ENCODE measurements at places on chromosomes 4 and X.

GRCh38 chr4:107837317-107837716 lies 12.6 kb downstream of the SGMS2 start:
- no peak for DNase-seq

- DNase-seq = peak; percentile 33
Observed at GRCh38 chr4:53804719-53805118, 213.4 kb upstream of the LNX1 start.

DNA sequence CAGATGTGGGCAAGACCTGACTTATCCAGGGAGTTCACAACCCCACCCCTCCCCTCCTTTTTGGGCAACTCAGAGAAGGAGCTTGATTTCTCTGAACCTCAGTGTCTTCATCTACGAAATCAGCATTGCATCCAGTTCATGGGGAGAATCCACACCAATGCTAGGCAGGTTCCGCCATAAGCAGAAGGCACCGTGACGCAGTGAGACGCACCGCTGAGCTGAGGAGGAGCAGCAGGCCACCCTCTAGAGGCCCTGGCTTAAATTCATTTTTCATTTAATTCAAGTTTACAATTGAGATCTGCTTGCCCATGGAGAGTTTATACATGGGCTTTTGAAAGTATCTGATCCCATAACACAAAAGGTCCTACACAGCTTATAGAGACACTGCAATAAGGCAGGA lies 55.7 kb downstream of the CPZ start:
- no peak for DNase-seq

DNA sequence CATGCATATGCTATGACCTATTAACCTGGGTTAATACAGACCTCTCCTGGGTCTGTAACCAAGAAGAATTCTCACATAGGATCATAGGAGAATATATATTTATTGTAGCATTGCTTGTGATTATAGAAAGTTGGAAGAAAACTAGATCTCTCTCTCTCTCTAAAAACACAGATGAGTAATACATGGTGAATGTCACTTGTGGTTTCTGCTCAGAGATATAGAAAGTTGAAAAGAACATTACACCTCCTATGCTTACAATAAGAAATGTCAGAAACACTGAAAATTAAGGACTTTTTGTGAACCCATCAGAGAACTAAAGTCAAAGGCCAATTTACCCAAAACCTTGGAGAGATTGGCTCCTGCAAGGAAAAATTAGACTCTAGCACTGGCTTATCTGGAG lies 1389.5 kb downstream of the FAM133A start:
- DNase-seq = no peak

- no peak for DNase-seq
Observed at GRCh38 chr4:5144384-5144783, 93.1 kb downstream of the STK32B start.

GRCh38 chrX:137067147-137067546 lies 33.4 kb upstream of the GPR101 start:
- no peak for DNase-seq

- peak; percentile 6 for DNase-seq
Observed at GRCh38 chrX:20362268-20363267, 95.9 kb upstream of the RPS6KA3 start.

DNA sequence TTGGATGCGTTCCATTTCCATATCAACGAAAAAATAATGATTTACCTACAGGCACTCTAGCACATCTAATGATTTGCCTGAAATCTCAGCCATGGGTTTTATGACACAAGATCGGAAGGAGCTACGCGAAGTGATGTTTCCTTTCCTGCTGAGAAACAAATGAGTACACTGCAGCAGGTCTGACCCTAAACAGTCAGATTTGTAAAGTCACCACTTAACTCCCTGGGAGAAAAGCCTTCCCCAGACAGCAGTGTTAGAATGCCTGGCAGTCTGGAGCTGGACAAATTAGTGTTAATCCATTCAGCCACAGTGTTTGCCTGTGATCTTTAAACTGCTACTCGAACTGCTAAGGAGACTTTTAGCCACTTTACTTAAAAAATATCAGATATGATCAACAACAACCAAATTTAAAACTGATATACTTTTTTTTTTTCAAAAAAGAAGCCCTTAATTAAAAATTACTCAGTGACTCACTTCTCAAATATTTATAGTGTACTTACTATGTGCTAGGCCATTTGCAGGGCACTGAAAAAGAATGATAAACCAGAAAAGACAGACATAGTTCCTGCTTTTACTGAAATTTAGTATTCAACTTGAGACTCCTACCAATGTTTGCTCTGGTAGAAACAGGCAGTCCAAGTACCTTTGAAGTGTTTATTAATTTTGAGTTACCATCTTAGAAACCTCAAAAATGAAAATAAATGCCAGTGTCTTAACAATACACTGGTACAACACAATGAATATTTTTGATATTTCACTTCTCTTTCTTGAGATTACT lies 104.5 kb downstream of the SHISA3 start:
- no peak for DNase-seq

DNA sequence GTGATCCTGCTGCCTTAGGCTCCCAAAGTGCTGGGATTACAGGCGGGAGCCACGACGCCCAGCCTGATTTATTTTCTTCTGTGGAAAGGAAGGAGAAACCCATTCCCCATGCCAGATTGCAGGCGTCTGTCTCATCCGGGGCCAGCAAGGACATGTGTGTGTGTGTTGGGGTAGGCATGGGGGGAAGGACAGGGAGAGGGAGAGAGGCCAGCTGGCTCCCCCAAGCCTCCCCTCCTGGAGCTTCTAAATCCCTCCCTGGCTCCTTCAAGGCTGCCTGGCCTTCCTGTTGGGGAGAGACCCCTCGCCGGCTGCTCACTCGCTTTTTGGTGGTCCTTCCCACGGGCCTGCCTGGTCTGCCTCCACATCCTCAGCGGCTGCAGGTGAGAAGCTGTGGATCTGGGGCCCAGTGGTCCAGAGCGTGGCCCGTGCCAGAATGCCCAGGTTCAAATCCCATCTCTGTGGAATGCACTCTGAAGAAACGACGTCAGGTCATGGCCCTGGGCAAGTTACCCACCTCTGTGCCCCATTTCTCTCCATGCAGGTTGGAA lies 1.3 kb upstream of the PLXNB3 start:
- DNase-seq = no peak

DNA sequence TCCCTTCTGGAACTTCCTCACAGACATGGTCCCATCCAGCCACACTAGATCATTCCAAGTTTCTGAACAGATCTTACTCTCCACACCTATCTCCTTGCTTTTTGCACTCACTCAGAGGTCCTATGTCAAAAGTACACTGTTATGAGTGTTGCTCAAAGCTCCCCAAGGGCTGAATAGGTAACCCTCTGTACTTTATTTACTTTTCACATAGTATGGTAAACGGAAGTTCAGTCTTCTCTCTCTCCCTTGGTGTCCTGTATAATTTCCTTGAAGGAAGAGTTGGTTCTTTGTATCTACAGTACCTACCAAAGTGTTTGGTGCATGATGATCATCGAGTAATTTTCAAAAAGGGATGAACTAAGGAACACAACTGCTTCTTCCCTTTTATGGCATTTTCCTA lies 74.4 kb downstream of the ARHGEF38 start:
- no peak for DNase-seq

DNA sequence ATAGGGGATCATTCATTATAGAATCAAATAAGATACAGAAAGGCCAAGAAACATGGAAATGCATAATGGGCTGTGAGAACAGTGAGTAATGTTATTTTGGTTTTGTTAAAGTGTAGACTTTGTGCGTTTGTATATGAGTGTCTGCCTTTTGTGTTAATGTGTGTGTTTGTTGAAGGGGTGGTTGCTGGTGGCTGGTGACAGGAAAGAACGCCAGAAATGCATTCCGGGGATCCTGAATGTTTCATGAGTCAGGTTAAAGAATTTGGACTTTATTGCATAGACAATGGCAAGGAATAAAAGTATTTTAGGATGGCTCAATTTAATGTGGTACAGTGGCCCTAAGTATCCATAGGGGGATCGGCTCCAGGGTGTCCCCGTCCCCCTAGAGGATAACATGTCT lies 1228.9 kb downstream of the PCDH7 start:
- DNase-seq = no peak

DNA sequence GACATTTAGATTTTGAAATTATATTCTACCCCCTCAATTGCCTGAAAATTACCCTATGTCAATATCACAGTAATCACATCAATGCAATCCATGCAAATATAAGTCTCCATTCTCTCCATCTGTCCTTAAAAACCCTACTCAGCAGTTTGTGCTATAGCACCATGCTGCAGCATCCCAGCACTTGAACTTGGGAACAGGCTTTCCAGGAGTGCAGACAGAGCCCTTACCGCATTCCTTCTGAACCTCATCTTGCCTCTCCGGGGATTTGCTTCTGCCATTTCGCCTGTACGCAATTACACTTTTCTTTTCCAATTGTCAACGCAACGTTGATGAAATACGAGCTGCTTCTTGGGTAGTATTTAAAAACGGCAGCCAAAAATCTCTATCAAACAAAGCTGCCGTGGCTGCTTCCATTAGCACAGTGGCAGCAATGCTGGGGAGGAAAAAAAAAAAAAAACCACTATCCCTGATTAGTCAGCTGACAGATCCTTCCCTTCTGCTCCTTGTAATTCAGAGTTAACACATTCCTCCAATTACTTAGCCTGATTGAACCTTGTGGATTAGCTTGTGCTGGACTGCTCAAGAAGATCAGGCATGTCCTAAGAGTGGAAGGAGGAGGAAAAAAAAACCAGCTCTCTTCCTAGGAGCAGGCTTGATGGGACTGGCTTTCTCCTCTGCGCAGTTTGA lies 65.6 kb downstream of the MCF2 start:
- DNase-seq = peak; percentile 1

GRCh38 chr4:84967243-84967690 lies 777 bp upstream of the WDFY3 start:
- DNase-seq = peak; percentile 11

GRCh38 chrX:31652650-31653049 lies 580.8 kb upstream of the FTHL17 start:
- DNase-seq = no peak

- DNase-seq = no peak
Observed at GRCh38 chr4:184861047-184861446, 35.3 kb upstream of the ACSL1 start.

DNA sequence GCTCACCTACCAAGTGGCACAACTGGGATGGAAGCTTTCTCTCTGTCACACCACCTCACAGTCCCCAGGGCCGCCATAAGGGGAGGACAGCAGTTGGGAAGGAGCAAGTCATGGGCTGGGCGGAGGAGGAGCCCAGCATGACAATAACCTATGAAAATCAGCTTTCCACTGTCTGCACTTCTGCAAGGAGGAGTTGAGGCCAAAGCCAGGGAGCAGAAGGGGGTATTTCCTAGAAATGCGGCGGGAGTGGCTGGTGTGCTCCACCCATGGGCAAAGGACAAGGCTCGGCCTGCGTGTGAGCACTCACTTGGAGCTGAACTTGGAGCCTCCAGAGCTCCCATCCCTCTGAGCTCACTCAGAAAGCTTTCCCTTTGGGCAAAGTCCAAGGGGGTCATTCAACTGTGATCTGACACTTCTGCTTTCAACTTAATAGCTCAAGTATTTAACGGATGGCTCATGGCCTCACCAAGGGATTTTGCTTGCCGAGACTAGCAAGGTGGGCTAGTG lies 18.5 kb downstream of the APLN start:
- DNase-seq = no peak

- no peak for DNase-seq
Observed at GRCh38 chr4:26830033-26830432, 30.6 kb upstream of the STIM2 start.

DNA sequence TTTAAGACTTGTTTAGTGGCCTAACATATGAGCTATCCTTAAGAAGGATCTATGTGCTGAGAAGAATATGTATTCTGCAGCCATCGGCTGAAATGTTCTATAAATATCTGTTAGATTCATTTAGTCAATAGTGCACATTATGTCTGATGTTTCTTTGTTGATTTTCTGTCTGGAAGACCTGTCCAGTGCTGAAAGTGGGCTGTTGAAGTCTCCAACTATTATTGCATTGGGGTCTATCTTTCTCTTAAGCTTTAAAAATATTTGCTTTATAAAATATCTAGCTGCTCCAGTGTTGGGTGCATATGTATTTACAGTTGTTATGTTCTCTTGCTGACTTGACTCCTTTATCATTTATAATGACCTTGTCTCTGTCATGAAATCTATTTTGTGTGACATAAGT lies 9.4 kb upstream of the BLTP1 start:
- DNase-seq = no peak

- peak; percentile 7 for DNase-seq
Observed at GRCh38 chr4:176193938-176194337, 1.4 kb downstream of the SPATA4 start.

- DNase-seq = no peak
Observed at GRCh38 chr4:185298728-185299430, 89.5 kb downstream of the SNX25 start.

GRCh38 chr4:184347251-184348239 lies 126.8 kb downstream of the IRF2 start:
- DNase-seq = no peak

- DNase-seq = peak; percentile 10
Observed at GRCh38 chr4:81565142-81565870, 93.6 kb upstream of the RASGEF1B start.

- no peak for DNase-seq
Observed at GRCh38 chr4:160110891-160111290, 1008.0 kb downstream of the RAPGEF2 start.

- no peak for DNase-seq
Observed at GRCh38 chr4:123977641-123978081, 581.1 kb downstream of the SPRY1 start.

DNA sequence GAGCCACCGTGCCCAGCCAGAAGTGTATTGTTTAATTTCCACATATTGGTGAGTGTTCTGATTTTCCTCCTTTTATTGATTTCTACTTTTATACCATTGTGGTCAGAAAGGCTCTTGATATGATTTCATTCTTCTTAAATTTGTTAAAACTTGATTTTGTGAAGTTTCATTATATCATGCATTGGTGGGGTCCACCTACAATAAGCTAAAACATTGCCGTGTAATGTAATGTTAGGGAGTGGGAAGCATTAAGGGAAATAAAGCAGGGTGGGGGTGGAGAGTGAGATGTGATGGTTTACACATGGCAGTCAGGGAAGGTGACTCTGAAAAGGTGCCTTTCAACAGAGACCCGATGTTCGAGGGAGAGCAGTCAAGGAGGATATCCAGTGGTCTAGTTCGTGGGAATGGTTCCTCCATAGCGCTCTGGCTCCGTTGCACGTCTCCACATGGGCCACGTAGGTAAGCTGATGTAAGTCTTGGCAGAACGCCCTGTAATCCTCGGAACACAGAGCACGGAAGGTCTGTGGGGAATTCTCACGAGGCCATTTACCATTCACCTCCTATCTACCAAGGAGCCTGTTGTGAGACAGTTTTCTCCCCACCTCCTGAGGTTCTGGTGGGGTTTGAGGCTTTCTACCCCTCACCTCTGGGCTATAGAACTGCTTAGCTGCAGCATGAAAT lies 7.7 kb upstream of the WDR13 start:
- no peak for DNase-seq

GRCh38 chr4:158197194-158197776 lies 13.0 kb upstream of the TMEM144 start:
- no peak for DNase-seq

- DNase-seq = no peak
Observed at GRCh38 chr4:94395562-94395961, 52.9 kb upstream of the HPGDS start.

Data from urothelium cell line (cell line).